Activated B cell treated with CpG ODN at 0.5 μM for 24 hours (primary cell): ENCODE measurements at places on chromosomes 1 and 21. TPM values are rescaled to one million over a fixed set of nuclear protein-coding genes. Genes with fewer than 3 reads are reported as not detected.

DNA sequence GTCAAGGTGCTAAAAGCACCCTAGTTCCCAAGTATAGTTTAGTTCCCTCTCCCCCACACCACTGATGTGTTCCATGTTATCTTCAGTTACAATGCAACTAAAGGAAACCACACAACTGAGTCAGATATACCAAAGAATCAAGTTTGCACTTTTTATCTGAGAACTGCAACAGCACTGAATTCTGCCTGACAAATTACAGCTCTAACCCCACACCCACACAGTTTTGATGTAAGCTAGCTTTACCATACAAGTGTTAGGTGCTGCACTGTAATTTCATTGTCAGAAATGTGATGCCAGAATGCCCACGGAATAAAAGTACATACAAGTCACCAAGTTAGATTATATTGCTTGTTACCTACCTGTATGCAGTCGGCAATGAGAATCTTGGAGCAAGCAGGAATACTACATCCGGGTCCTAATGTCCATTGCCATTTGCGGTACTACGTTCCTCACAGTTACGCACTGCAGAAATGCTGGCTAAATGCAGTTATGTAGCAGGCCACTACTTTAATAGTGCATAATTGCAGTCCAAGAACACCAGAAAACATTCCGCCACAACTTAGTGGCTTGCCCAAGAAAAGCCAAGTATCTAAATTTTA, 12.1 kb downstream of the SFPQ start:
- DNase-seq: no peak
- peaks cover 42% of the 10 kb centered on the region for H3K4me1 ChIP-seq
- H3K27me3 ChIP-seq: no peaks in the 10 kb centered on the region
- peaks cover 99% of the 10 kb centered on the region for H3K36me3 ChIP-seq

DNA sequence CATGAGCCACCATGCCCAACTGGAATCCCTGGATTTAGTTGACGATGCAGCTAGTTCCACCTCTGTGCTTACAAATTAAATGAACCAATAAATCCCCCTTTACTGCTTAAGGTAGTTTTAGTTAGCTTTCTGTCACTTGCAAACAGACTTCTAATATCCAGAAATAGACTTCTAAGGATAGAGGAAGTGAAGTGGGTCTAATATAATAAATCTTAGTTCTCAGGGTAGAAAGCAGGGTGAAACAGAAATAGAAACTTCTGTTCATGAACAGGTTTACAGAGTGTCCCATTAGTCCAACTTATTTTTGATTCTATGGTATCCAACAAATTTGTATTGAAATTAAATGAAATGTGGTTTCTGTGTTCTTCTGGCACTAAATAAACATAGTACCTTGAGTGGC, 20.1 kb downstream of the BCAS2 start:
- DNase-seq: no peak
- H3K27me3 ChIP-seq: no peaks in the 10 kb centered on the region
- peaks cover 18% of the 10 kb centered on the region for H3K36me3 ChIP-seq
- peaks cover 34% of the 10 kb centered on the region for H3K4me1 ChIP-seq
- peak overlapping the region; percentile 7 for H3K27ac ChIP-seq

The AGT gene
- total RNA-seq: not detected in 2 replicates

- H3K4me1 ChIP-seq: peaks cover 3% of the 10 kb centered on the region
- H3K27ac ChIP-seq: no peak overlapping the region
- H3K36me3 ChIP-seq: peaks cover 5% of the 10 kb centered on the region
- H3K4me3 ChIP-seq: no peak overlapping the region
- no peak for DNase-seq
These were observed 20.9 kb upstream of the DR1 start for GRCh38 chr1:93324486-93325464.
